DND-41 (cell line): ENCODE measurements at places on chromosomes 2 and 18.
A peak's percentile ranks its signal among the peaks of the same experiment; 100 is the strongest.

- no peak for DNase-seq
Observed at GRCh38 chr2:74562126-74562775, 7.7 kb downstream of the DOK1 start.

- DNase-seq, result no peak
Observed at GRCh38 chr2:127695491-127696472, 5.5 kb upstream of the SFT2D3 start.

GRCh38 chr18:59691996-59692395, 5.2 kb downstream of the CCBE1 start:
- no peak for DNase-seq

- DNase-seq, result no peak
Observed at GRCh38 chr2:64635976-64636911, 17.5 kb downstream of the SERTAD2 start.

DNA sequence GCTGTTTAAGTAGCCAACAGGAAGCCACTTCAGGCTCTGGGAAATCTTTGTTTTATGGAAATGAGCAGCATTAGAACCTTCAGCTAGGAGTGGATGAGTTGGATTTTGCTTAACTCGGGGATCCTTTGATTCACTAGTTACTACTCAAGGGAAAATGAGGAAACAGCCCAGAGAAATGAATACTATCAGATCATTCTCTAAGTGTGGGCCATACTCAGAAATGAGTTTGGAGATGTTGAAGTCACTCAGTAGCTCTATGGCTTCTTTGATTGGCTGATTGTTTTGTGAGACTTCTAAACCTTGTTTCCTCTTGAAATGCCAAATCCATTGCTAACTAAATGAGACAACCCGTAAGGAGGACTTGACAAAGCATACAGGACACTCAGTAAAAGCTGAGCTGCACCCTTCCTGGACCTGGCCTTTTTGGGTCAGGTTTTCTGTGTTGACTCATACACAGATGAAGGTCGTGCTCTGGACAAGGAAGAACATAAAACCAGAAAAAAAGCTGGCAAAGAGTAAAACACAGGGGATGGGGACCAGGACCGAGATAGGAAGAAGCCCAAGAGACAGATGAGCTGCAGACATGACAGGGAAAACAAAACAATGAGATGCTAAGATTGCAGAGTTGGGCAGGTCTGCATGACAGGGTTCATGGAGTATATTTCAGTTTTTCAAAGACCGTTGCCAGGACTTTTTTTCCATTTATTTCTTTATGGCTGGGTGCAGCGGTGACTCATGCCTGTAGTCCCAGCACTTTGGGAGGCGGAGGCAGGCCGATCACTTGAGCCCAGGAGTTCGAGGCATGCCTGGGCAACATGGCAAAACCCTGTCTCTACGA, 41.6 kb downstream of the INO80C start:
- DNase-seq, result no peak

GRCh38 chr2:190625691-190626090, 23.2 kb upstream of the NAB1 start:
- DNase-seq, result no peak

DNA sequence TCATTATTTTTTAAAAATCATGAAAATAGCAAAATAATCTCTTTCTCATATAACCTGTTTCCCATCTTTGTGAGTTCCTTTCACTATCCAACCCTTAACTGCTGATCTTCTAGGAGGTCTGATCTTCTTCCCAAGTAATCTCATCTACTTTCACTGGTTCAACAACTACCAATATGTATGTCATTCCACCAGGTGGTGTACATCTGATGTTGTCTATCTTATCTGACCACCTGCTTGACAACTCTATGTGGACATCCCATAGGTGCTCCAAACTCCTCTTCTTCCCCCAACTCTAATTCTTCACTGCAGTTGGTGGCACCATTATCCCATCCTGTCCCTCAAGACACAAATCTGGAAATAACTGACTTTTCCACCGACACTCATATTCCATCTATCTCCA, 62.5 kb downstream of the FAM228A start:
- no peak for DNase-seq

- no peak for DNase-seq
Observed at GRCh38 chr18:8854550-8854949, 149.2 kb downstream of the MTCL1 start.

DNA sequence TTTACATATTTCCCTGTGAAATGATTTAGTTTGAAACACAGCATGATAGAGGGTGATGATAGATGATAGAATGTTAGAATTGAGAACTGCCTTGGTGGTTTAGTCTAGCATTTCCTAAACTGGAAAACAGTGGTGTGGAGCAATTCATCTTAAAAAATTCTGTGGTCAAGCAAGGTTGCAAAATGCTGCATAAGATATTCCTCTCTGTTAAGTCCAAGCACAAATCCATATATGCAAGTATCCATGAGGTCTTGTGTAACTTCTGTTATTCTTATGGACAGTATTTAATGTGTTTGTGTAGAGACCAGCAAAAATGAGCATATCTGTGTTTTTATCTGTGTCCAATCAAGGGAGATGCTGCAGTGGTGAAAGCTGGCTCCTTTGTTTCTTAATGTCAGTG, 30.0 kb downstream of the CPS1 start:
- no peak for DNase-seq

GRCh38 chr2:112836695-112837117, at the start of gene IL1B:
TSS of gene IL1B (minus strand) at chr2:112836779. CDS start at chr2:112836229, 550 bp downstream.
- DNase-seq, result no peak

DNA sequence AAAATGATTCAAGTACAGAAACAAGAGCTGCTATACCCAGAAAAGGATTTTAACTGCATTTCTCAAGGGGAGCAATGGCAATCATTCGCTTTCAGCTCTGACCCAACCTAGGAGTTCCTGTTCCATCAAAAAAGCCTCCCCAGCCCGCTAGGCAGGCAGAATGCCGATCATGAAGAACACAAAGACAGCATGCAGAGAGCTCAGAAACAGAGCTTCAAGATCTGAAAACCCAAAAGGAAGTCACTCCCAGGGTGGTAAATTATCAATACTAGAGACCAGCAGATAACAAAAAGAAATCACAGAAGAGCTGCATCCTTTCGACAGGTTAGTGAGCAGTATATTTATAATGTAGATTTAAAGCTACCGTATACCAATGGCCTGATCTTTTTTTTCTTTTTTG, 84.8 kb upstream of the CRIM1 start:
- DNase-seq, result no peak

GRCh38 chr18:56977771-56978170, 169.1 kb upstream of the BOD1L2 start:
- DNase-seq, result no peak

DNA sequence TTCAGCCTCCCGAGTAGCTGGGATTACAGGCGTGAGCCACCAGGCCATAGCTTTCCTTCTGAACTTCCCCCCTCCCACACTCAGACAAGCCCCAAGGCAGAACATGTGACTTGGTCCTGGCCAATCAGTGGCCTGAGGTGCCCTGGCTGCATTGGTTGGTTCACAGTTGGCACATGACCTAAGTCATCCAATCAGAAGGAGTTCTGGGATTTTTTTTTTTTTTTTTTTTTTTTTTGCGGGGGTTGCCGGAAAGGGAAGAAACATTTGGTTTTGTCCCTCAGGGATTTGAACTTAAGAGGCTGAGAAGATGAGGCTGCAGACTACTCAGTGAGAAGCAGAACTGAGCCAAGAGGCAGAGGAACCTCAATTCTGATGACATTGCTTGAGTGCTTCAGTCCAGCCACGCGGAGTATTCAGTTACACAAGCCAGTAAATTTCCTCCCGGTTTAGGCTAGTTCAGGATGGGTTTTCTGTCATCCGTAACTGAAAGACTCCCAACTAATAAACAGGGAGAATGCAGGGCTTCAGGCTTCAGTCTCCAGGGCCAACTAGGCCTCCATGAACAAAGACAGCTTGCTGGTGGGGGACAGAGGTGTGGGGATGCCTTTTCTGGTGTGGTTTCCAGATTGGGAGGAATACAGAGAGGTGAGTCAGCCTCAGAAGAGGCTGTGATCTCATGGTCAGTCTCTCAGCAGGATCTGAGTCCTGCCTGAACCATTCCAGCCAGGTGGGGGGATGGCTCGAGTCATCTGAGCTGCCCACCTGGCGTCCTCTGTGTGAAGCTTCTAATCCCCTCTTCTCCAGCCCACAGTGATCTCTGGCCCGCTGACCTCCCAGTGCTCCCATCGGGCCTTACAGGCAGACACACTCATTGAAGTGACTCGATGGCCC, 9.2 kb downstream of the PTMA start:
- DNase-seq, result peak; percentile 64

- no peak for DNase-seq
Observed at GRCh38 chr2:168912901-168913369, 11.8 kb downstream of the G6PC2 start.

DNA sequence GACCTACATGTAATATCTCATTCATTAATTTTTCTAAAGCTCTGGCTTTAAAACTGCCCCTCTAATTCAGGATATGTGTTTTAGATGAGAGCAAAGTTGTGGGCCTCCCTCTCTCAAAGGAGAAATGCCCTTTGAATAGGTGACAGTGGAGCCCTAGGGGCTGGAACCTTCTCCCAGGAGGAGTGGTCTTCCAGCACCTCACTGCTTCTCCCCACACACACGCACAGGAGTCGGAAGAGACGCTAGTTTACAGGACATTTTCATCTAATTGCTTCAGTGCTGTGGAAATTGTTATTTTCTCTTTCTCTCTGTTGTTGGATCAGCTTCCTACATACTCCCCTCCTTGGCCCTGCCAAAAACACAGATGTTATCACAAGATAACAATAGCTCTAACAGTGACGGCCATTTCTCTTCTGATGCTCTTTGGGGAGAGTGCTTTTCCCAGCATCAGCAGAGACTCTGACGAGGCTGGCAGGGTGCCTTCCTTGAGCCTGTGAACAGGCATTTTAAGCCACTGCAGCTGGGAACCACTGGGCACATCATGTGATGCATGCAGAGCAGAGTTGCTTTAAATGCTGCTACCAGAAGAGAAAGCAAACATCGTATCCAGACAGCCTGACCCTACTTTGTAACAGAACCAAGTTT, 209.4 kb upstream of the SP5 start:
- no peak for DNase-seq

DNA sequence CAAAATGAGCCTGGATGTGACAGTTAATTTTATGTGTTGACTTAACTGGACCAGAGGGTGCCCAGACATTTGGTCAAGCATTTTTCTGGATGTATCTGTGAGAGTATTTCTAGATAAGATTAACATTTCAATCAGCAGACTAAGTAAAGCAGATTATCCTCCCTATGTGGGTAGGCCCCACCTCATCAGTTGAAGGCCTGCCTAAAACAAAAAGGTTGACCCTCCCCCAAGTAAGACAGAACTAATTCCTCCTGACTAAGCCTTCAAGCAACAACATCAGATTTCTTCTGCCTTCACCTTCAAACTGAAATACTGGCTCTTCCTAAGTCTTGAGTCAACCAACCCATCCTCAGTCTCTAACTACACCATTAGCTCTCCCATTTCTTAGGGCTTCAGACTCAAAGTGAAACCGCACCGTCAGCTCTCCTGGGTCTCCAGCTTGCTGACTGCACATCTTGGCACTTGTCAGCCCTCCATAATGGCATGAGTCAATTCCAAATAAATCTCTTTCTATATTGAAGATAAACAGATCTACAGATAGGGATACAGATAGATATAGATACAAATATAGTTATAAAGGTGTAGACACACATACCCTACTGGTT, 47.9 kb downstream of the MEMO1 start:
- no peak for DNase-seq

DNA sequence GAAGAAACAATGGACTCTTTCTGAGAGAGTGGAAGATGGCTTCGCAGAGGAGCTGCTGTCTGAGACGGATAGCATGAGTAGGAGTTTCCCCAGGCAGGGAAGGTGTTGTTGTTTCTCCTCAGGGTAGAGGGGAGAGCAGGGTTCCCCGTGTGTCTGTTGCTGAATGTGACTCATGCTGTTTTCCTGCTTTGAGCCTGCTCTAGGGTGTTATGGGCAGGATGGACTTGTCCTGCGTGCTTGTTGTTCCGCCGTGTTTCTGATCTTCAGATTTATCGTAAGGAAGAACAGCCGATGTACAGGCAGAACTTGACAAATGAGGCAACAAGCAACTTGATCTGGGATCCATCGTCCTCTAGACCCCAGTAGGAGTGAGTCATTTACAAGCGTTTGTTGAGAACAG, 19.7 kb upstream of the MYCN start:
- no peak for DNase-seq

- DNase-seq, result no peak
Observed at GRCh38 chr2:188051706-188052105, 240.0 kb upstream of the GULP1 start.

DNA sequence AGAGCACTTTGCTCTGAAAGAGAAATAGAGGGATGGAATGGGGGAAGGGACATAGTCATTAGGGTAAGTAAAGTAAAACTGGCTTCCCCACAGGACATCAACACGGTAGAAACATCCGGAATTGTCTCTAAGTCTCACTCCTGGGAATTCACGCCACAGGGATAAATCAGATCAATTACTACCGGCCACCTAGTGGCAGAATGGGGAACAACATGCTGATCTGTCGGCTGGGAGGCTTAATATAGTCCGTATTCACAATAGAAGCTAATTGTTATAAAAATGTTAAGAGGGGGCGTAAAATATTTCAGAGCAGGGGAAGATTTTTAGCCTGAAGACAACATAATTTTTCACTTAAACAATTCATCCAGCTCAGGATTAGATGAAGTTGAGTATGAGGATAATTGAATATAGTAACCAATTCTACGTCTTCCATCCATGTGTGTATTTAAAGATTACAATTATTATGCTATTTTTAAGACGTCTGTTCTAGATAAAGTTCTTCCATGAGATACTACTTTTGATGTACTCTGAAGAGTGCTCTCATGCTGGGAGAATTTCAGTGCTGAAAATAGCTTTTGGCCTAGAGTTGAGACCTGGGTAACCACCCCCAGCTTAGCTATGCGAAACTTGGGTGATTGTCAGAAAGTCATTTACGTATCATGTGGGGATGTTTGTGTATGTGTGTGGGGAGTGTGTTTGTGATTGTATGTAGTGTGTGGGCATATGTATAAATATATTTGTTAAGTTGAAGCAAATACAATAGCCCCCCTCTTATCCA, 65.7 kb downstream of the LRRTM1 start:
- peak; percentile 10 for DNase-seq

DNA sequence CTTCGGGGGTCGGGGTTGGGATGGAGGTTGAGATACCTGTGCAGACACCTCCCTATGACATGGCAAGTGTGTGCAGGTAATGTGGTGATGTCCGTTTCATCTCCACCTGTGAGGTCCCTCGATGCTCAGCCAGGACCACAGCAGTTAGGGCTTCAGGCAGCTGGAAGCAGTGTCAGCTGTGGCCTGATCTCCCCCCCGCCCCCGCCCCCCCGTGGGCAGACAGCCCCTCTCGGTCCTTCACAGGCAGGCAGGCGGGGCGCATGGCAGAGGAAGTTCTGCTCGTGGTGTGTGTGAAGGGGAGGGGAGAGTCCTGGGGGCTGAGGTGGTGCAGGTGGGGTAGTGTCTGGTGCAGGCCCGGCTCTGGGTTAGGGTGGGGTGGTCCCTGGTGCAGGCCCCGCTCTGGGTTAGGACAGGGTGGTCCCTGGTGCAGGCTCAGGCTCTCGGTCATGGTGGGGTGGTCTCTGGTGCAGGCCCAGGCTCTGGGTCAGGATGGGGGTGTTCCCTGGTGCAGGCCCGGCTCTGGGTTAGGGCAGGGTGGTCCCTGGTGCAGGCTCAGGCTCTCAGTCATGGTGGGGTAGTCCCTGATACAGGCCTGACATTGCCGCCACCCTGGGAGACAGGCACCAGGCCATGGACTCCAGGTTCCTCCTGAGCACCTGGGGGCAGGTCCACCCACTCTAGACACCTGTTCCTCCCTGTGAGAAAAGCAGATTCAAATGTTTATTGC, 94.3 kb downstream of the NFATC1 start:
- peak; percentile 15 for DNase-seq

GRCh38 chr2:88601286-88601685, 26.0 kb downstream of the EIF2AK3 start:
- no peak for DNase-seq
